ENCODE measurements at places on chromosomes 5 and 9. TPM values are rescaled to one million over a fixed set of nuclear protein-coding genes. Genes with fewer than 3 reads are reported as not detected.

DNA sequence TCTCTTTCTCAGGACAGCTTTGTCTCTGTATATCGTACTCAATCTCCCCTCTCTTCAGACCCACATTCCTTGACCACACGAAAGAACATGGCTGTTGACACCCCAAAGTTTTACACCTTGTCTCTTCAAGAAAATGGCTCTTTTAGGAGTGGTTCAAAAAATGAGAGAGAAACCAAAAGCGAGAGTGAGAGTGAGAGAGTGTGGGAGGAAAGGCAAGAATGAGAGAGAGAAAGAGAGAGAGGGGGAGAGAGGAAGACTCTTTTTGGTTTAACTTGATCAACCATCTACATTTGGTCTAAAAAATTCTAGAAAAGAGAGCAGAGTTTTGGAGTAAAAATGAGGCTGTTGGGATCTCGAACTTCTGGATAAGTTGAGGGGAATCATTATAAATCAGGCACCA lies 581.8 kb upstream of the WWC1 start:
- H3K27ac ChIP-seq: no peak overlapping the region
- no peaks in the 10 kb centered on the region for H3K36me3 ChIP-seq
- no peak overlapping the region for H3K4me3 ChIP-seq
- H3K4me1 ChIP-seq: no peaks in the 10 kb centered on the region
- no peaks in the 10 kb centered on the region for H3K27me3 ChIP-seq
- no peak for DNase-seq

DNA sequence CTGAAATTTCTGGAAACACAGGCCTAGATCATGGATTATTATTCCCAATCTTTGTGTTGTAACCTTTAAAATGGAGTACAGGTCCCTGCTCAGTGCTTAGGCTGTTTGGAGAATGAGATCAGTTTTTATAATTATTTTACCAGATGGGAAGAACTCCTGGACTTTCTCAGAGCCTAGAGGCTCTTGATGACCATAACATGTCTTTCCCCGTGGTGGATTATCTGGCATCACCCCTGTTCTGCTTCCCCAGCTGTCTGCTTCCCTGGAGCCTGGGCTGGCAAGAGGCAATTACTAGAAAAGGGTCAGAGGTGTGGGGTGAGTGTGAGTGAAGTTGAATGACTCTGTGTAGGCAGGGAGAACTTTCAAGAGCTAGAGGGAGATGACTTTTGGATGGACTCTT lies 143.0 kb downstream of the CARTPT start:
- no peak for DNase-seq
- no peaks in the 10 kb centered on the region for H3K4me1 ChIP-seq
- no peaks in the 10 kb centered on the region for H3K36me3 ChIP-seq
- H3K27me3 ChIP-seq: no peaks in the 10 kb centered on the region
- H3K4me3 ChIP-seq: no peak overlapping the region
- no peak overlapping the region for H3K27ac ChIP-seq

GRCh38 chr9:87223392-87224246 lies 274.0 kb upstream of the DAPK1 start:
- no peak overlapping the region for H3K4me3 ChIP-seq
- no peaks in the 10 kb centered on the region for H3K4me1 ChIP-seq
- H3K36me3 ChIP-seq: no peaks in the 10 kb centered on the region

- H3K4me1 ChIP-seq: peaks cover 13% of the 10 kb centered on the region
- peak; percentile 68 for DNase-seq
- no peaks in the 10 kb centered on the region for H3K27me3 ChIP-seq
- H3K36me3 ChIP-seq: peaks cover 47% of the 10 kb centered on the region
- H3K27ac ChIP-seq: peak overlapping the region; percentile 93
These were observed 20.6 kb downstream of the DYNC2I2 start for GRCh38 chr9:128636024-128636390.

- DNase-seq: no peak
- H3K4me1 ChIP-seq: no peaks in the 10 kb centered on the region
- H3K27me3 ChIP-seq: no peaks in the 10 kb centered on the region
- no peaks in the 10 kb centered on the region for H3K36me3 ChIP-seq
- H3K4me3 ChIP-seq: no peak overlapping the region
- no peak overlapping the region for H3K27ac ChIP-seq
These were observed 93.0 kb downstream of the THBS4 start for GRCh38 chr5:80128141-80128540.

- H3K27me3 ChIP-seq: no peaks in the 10 kb centered on the region
- H3K27ac ChIP-seq: no peak overlapping the region
These were observed 49.7 kb downstream of the PDZD2 start for GRCh38 chr5:31688515-31689092.

GRCh38 chr5:28403846-28404245 lies 1365.5 kb upstream of the CDH9 start:
- no peaks in the 10 kb centered on the region for H3K4me1 ChIP-seq
- H3K27ac ChIP-seq: no peak overlapping the region
- H3K27me3 ChIP-seq: no peaks in the 10 kb centered on the region
- no peak for DNase-seq
- H3K4me3 ChIP-seq: no peak overlapping the region

- H3K27me3 ChIP-seq: no peaks in the 10 kb centered on the region
- no peak overlapping the region for H3K27ac ChIP-seq
- DNase-seq: no peak
- no peaks in the 10 kb centered on the region for H3K4me1 ChIP-seq
- H3K36me3 ChIP-seq: no peaks in the 10 kb centered on the region
- no peak overlapping the region for H3K4me3 ChIP-seq
These were observed 26.4 kb upstream of the UGT3A1 start for GRCh38 chr5:36017622-36018021.

- H3K27me3 ChIP-seq: no peaks in the 10 kb centered on the region
- H3K36me3 ChIP-seq: peaks cover 55% of the 10 kb centered on the region
- DNase-seq: no peak
- no peak overlapping the region for H3K4me3 ChIP-seq
These were observed 26.1 kb downstream of the SMIM32 start for GRCh38 chr5:136166909-136167308.

MAT2B gene
- total RNA-seq: 60.0 TPM

ZFR gene
- 53.7 TPM for total RNA-seq

ZNF658 gene
- total RNA-seq: 6.8 TPM

RC3H2 gene
- total RNA-seq: 52.2 TPM
